ENCODE measurements at places on chromosomes 5 and 9. TPM values are rescaled to one million over a fixed set of nuclear protein-coding genes. Genes with fewer than 3 reads are reported as not detected.

The DMRT2 gene
- total RNA-seq = 2.1 TPM

The MYOT gene
- not detected for total RNA-seq

The FAT2 gene
- total RNA-seq = not detected

The CATSPER3 gene
- total RNA-seq = 0.46 TPM

The CLIC3 gene
- 6.4 TPM for total RNA-seq

The TENT4A gene
- 40.1 TPM for total RNA-seq

The CDC20B gene
- not detected for total RNA-seq

The SPAG8 gene
- total RNA-seq = 2.0 TPM

GRCh38 chr5:179342577-179342976, 2.7 kb downstream of the ADAMTS2 start:
- DNase-seq = no peak

DNA sequence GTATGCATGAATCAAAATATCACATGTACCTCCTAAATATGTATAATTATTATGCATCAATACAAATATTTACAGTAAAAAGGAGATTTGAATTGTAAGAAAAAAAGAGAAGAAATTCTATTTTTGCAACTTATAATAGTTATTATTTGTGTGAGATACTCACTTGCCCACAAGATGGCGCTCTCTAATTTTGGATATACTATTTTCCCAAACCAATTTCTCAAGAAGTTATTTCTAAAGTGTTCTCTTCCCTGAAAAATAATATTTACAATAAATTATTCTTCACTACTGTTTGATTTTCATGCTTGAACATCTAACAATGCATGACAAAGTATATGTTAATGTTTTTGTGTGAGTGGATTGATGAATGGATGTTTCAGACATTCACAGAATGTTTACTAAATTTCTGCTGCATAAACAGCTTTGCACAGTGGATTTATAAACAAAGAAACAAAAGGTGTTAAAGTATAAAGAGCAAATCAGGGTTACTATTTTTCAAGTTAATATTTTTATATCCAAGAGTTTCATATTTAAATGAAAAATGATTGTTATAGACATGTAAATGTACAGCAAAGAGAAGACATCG, 503.4 kb downstream of the PDE4D start:
- no peak for DNase-seq

GRCh38 chr9:78857373-78858225, 560.7 kb downstream of the PSAT1 start:
- DNase-seq = no peak

DNA sequence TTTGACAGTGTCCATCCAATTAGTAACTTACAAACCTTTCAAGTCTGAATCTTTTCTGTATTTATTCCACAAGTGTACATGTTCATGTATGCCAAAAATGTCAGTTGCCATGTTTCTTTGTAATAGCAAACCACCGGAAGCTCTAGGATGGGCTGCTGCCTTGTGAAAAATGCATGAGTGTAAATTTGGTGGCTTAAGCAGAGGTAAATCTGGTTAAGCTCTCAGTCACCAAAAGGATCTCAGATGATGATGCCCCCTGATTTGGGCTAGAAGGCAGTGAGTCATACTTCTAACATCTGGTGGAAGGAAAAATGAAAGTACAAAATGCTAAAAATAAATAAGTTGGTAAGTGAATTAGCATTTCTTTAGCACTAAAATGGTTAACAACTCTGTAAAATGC, 567.5 kb downstream of the ELAVL2 start:
- no peak for DNase-seq

DNA sequence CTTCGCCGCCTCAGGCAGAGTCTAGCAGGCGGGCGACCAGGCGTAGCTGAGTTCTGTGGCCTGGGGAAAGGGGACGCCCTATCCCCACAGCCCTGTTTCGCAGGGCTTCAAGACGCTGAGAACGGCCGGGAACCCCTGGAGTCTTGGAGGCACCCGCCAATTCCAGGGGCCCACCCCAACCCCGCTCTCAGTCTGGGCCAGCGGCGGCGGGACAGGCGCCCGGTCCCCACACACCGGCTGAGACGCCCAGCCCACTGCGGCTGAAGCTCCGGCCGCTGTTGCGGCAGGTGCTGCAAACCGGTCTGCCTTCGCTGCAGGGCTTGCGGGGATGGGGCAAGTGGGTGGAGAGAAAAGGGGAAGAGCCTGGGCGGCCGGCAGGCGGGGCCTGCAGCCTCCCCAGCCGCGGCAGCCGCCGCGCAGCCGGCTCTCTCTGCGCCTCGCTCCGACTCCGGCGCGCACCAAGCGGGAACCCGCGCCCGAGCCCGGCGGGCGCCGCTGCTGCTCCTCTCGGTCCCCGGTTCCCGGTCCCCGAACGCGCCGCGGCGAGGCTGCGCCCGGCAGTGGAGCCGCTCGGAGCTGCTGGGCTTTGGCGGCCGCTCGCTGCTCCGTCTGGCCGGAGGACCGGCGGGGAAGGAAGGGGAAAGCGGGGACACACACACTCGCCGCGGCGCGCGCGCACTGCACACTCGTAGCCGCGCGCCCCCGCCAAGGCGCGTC, at the start of gene PIP5K1B:
PIP5K1B (plus strand) TSS at position 427 of the 717 bp plus-strand sequence. CDS start 117,375 bp downstream, outside the sequence.
- no peak for DNase-seq

DNA sequence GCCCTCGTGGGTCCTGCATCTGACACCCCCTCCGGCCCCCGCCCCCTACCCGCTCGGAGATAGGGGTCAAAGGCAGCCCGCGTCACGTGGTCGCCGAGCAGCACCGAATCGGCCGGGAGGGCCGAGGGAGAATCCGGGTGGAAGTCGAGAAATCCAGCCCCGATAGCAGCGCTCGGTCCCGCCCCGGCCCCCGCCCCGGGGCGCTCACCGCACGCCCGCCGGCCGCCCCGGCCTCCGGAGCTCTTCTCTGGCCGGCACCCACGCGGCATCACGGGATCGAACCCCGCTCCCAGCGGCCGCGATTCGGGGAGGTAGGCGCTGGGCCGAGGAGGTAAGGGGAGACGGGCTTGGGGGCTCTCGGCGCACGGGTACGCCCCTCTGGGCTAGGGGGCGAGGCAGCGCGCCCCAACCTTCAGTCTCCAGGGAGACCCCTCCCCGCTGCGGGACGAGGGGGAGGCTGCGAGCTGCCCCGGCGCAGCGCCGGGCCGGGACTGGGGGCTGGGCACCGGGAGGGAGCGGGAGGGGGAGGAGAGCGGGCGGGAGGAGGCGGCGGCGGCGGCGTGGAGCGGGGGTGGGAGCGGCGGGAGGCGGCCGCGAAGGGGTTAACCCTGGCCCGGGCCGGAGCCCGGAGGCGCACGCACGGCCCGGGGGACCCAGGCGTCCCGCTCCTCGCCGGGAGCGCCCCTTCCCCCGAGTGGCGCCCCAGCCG, 22.1 kb upstream of the NDST1 start:
- no peak for DNase-seq

GRCh38 chr5:15263406-15263805, 236.6 kb upstream of the FBXL7 start:
- no peak for DNase-seq

DNA sequence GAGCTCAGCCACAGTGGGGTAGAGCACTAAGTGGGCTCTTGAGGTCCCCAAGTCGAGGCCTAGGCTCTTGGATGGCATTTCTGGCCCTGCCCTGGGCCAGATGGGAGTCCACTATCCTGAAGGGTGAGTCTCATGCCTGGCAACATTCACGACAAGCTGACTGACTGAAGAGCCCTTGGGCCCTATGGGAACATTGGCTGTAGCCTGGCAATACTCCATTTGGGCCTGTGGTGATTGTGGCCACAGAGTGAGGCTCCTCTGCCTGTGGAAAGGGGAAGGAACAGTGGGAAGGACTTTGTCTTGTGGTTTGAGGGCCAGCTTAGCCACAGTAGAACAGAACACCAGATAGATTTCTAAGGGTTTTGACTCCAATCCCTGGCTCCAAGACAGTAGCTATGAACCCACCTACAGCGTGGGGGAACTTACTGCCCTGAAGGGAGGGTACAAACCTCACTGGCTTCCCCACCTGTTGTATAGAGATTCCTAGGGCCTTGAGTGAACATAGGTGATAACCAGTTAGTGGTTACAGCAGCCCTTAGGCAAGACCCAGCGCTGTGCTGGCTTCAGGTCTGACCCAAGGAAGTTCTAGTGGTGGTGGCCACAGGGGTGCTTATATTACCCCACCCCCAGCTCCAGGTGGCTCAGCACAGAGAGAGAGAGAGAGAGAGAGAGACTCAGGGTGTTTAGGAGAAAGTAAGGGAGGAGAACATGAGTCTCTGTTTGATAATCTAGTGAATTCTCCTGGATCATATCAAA, 72.4 kb downstream of the KIAA0825 start:
- DNase-seq = no peak

GRCh38 chr9:129245276-129245675, 67.2 kb upstream of the IER5L start:
- no peak for DNase-seq

DNA sequence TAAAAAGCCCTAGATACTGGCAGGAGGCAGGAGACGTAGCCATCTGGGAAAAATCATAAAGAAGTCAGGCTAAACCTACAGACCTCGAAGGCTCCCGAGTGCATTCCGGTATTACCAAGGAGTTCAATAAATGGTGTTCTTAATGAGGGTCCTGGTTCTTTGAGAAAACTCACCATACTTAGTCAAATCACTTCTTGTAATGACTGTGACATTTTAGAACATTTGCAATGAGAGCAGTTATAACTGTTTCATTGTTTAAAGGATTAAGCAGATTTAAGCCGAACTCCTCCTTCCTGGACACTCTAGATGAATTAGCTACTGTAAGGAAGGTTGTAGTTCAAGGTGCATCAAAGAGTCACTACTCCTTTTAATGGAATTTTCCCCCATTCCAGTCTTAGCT, 67.8 kb downstream of the EFNA5 start:
- DNase-seq = no peak

DNA sequence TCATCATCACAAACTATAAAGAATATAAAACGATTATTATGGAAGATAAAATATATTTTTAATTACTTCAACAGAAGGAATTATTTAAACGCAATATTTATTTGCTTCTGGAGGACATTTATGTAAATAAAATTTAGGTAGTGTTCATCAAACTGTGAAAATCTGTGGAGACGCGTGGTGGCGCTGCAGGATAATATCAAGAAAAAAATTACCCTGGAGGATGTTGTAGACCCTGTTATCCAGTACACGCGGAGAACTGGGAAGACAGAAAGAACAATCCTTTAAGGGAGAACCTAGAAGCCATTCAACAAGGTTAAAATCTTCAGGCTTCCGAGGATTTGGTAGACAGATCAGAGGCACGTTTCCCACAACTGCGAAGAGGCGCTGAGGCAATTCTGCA, at the start of gene PCDHB12:
PCDHB12 (plus strand) TSS at position 242 of the 400 bp plus-strand sequence. CDS start 189 bp downstream, outside the sequence.
- no peak for DNase-seq

GRCh38 chr5:176153741-176154140, 84.5 kb upstream of the SIMC1 start:
- DNase-seq = no peak

GRCh38 chr5:160230686-160231527, 1.6 kb downstream of the FABP6 start:
- no peak for DNase-seq

DNA sequence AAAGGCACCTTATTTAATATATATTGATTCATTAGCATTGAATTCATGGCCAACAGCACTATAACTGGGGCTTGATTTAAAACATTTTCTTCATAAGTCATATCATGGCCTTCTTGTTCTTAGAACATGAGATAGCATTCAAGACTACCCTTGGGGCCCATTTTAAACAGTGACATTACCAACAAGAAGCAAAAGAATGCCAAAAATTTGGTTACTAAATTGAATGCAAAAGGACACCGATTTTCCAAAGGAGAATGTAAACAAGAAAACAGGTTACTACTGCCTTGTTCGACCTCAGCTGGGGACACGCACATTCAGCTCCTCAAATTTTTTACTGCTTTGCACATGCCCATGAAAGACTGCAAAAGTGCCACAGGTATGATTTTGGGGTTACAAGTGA, 219.4 kb upstream of the TLE4 start:
- no peak for DNase-seq

DNA sequence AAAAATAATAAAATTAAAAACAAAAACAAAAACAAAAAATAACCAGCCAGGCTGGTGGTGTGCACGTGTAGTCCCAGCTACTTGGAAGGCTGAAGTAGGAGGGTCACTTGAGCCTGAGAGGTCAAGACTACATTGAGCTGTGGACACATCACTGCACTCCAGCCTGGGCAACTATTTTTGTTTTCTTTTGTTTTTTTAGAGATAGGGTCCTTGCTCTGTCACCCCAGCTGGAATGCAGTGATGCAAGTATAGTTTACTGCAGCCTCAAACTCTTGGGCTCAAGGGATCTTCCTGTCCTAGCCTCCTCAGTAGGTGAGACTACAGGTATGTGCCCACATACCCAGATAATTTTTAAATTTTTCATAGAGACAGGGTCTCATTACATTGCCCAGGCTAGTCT, 80.6 kb downstream of the CEMIP2 start:
- DNase-seq = no peak

- no peak for DNase-seq
Measured at GRCh38 chr5:43017428-43017815, 22.7 kb downstream of the ANXA2R start.

DNA sequence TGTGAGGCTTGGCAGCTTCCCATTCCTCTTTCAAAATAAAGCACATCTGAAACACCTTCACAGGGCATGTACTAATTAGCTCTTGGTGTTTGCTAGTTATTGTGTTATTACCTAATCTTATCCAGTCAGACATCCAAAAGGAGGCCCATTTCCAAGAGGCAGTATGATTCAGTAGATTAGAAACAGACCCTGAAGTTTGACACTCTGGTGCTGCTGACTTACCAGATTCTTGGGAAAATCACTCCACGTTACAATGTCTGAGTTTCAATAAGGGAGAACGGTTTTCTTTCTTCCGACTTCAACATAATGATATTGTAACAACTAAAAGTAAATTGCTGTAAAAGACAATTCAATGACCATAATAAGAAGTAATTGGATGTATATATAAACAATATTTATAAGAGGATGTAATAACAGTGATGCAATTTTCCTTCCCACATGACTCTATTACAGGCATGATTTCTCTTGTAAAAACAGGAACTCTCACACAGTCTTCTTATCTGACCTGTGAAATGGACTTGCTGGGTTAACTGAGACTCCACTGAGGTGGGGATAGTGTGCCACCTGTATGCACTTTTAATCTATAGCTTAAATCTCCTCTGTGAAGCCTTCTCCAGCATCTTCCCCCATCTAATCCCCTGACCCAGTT, 181.3 kb upstream of the ELL2 start:
- no peak for DNase-seq

GRCh38 chr9:135592331-135592590, 30.7 kb downstream of the PAEP start:
- no peak for DNase-seq

DNA sequence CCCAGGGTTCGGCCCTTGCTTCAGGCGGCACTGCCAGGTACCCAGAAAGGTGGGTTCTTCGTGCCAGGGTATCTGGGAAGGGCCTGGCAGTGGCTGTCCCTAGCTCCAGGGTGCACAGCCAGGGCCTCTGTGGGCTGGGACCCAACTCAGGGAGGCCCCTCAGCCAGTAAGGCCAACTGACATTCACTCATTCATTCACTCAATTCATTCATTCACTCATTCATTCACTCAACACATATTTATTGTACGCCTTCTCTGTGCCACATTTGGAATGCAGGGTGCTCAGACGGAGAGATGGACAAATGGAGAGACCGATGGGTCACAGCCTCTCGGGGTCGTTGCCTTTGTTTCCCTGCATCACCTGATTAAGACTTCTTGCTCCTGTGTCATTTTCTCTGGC, 154.9 kb downstream of the GAPVD1 start:
- no peak for DNase-seq

GRCh38 chr5:126443374-126443851, 20.2 kb downstream of the GRAMD2B start:
- no peak for DNase-seq
